ENCODE measurements at places on chromosomes 5 and 9. TPM values are rescaled to one million over a fixed set of nuclear protein-coding genes. Genes with fewer than 3 reads are reported as not detected.

Gene QRFP
- total RNA-seq, result not detected

GRCh38 chr9:974996-975739 is 1.3 kb upstream of the DMRT3 start:
- no peak for DNase-seq

DNA sequence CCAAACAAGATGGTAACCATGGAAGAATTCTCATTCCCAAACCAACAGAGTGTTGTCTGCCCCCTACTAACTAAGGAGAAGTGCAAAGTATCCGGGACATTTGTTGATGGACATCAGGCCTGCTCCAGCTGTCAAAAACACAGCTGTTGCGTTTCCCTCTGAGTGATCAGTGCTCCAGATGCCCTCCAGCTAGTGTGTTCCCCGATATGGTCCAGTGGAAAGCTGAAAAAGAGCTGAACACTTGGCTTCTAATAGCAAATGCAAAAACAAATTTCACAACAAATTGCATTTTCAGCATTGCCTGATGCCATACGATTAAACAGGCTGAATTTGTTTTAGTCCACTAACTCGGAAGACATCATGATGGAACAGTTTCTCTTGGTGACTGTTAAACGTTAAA is 1398.7 kb downstream of the PTPRD start:
- no peak for DNase-seq

Gene TMEM252
- total RNA-seq, result not detected

DNA sequence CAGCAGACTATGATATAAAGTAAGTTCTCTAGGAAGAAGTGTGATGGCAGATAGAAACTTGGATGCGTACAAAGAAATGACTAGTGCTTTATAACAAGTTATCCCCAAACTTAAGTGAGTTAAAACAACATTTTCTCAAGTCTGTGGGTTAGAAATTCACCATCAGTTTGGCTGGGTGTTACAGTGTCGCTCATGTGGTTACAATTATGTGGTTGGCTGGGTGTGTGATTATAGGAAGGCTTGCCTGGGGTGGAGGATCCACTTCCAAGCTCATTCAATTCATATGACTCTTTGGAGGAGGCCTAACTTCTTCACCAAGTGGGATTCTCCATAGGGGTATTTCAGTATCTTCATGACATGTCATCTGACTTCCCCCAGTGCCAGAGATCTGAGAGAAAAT is 10.3 kb upstream of the C9orf40 start:
- no peak for DNase-seq

DNA sequence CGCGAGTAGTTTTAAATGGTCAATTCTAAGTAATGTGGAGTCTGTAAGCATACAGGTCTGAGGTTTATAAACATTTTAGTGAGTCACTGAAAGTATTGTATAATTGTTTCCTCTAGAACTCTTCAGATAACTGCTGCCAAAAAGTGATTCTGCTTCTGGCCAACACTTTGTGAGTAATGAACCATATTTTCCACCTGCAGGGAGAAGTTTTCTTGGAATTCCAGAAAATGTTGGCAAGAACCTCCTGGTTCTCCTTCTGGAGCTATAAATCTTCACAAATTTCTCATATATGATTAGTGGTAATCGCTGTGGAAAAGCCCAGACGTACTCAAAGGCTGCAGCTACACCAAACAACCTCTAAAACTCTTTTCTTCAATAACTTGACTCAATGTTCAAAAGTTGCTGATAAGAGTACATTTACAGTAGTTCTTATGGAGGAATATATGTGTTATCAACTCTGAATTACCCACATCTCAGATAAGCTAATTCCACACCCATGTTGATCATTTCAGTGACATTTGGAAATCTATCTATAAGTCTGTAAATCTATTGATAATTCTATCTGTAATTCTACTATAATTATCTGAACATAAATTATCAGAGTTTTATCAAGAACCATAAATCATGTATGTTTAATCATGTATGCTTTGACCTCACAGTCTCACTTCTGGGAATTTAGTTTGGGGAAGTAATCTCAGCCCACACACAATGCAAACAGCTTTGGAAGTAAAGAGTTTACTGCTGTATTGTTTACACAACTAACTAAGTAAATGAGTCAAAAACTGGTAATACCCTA is 74.1 kb downstream of the FNBP1 start:
- DNase-seq, result no peak

DNA sequence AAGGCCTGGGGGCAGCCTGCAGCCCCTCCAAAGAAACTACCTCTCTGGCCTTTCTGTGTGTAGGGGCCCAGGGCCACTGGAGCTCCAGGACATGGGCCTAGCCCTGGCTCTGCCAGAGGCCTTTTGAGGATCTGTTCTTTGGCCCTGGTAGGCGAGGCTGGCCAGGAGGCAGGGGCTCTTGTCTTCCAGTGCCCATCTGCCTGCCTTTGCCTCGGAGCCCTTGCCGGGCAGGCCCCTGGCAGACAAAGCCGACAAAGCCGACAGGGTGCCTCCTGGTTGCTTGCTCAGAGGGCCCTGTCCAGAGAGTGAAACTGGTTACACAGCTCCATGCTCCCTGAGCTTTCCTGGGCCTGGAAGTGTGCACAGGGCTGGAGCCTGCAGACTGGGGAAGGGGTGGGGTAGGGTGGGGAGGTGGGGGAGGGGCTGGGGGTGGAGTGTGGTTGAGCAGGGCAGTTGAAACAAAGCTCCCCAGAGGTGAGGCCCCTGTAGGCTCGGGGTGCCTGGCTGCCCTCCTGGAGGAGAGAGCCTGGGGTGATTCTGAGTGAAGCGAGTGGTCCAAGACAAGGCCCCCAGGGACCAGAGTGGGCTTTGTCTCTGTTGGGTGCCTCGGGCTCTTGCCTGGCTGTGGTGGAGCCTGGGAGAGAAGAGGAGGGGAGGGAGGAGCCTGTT is 29.3 kb downstream of the PTPA start:
- DNase-seq, result peak; percentile 69

DNA sequence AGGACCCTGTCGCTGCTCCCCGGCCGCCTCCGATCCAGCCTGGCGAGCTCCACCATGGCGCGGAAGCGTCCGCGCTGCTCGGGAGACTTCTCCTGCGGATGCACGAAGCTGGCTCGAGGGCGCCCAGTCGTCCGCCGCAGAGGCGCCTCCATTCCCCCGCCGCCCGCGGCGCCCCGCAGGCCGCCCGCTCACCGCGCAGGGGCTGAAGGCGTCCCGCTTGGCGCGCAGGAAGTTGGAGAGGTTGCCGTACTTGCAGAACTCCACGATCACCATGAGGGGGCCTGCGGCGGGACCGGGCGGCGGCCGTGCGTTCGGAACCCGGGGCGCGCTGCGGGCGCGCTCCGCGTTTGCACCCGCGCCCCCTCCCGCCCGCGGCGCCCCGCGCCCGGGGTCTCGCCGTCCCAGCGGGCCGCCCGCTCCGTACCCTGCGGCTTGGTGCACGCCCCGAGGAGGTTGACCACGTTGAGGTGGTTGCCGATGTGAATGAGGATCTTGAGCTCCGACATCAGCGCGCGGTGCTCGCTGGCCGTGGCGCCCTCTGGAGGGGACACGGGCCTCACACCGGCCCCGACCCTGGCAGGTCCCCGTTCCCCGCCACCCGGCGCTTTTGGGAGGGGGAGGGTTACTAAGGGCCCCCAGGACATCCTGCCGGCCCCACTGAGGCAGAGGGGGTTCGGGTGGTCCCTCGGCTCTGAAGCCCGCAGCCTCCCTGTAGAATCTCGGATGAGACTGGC is 27.7 kb upstream of the SCGB3A1 start:
- no peak for DNase-seq

Gene SPTAN1
- 103 TPM for total RNA-seq

DNA sequence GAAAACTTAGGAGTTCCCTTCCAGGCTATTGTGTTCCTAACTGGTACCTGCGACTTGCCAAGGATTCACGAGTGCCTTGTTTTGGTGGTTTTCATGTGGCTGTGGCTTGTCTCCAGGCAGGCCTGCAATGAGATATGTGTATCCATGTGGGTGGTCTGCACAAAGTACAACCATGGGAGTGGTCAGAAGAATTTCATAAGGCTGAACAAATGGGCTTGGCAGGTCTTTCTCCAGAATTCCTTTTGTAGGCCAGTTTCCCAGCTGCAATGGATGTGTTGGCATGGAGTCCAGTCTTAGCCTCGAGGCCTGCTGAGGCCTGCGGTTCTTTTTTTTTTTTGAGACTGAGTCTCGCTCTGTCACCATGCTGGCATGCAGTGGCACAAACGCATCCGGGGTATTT is 28.8 kb upstream of the MELK start:
- DNase-seq, result no peak

- DNase-seq, result no peak
These were observed 22.0 kb downstream of the OR2S2 start for GRCh38 chr9:35935755-35936509.

GRCh38 chr9:101796044-101796443 is 57.6 kb upstream of the GRIN3A start:
- DNase-seq, result no peak

DNA sequence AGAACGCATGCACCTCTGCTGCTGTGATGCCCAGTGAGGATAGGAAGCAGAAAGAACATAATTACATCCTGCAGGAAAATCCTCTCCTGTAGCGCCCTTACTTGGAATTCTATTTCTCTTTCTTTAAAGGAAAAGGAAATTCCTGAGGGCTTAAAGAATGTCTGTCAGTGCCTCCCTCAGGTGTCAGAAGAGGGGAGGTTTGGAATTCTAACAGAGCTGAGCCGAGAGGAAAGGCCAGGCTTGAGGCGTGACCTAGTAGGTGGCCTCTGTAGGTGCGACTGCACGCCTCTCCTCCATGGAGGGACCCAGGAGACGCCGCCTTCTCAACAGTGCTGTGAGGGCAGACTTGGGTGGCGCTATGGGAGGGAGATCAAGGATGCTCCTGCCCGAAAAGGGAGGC is 55.9 kb upstream of the ERCC6L2 start:
- no peak for DNase-seq
